ENCODE measurements at places on chromosomes 3 and 15.

- no peak for DNase-seq
These were observed 42.1 kb downstream of the ADAM10 start for GRCh38 chr15:58707397-58707796.

GRCh38 chr3:151276687-151277042, 1.7 kb downstream of the P2RY14 start:
- no peak for DNase-seq

GRCh38 chr3:106263011-106263410, 394.2 kb upstream of the CBLB start:
- DNase-seq, result no peak

GRCh38 chr3:117567382-117567781, 857.8 kb downstream of the TUSC7 start:
- DNase-seq, result no peak

- no peak for DNase-seq
These were observed 72.0 kb upstream of the LSAMP start for GRCh38 chr3:116517308-116517707.

Measured in head of caudate nucleus (tissue), 42 donors.